ENCODE measurements at places on chromosomes 16 and 17. TPM values are rescaled to one million over a fixed set of nuclear protein-coding genes. Genes with fewer than 3 reads are reported as not detected.

SENP3 gene
- total RNA-seq: 34.5 TPM

STH gene
- not detected for total RNA-seq

CIBAR2 gene
- not detected for total RNA-seq

TEN1 gene
- total RNA-seq: 12.5 TPM

PRR11 gene
- 4.2 TPM for total RNA-seq

KRTAP16-1 gene
- total RNA-seq: not detected

DNA sequence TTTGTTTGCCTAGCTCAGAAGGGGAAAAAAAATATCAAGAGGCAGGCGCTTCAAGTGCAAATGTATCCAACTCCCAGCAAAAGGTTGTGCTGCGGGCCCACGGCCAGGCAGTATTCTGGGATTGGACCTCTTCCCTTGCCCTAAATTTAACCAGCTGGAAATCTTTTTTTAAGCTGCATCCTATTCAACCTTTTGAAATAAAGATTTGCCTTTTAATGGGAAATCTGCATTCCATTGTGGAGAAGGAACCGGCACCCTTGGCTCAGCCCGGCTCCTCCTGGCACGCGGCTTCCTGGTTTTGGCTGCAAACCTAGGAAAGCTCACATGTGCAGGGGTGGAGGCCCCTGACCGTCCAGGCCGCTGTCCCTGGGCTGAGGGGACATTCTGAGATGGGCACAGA, 38.8 kb upstream of the ENPP7 start:
- no peak overlapping the region for H3K27ac ChIP-seq
- DNase-seq: peak; percentile 89
- H3K27me3 ChIP-seq: peaks cover 10% of the 10 kb centered on the region

- no peak overlapping the region for H3K27ac ChIP-seq
- H3K27me3 ChIP-seq: no peaks in the 10 kb centered on the region
- DNase-seq: no peak
- H3K4me1 ChIP-seq: no peaks in the 10 kb centered on the region
- no peak overlapping the region for H3K4me3 ChIP-seq
Observed at GRCh38 chr17:68863091-68863652, 92.0 kb downstream of the ABCA8 start.

- no peaks in the 10 kb centered on the region for H3K27me3 ChIP-seq
- no peak for DNase-seq
- no peaks in the 10 kb centered on the region for H3K4me1 ChIP-seq
- no peak overlapping the region for H3K27ac ChIP-seq
- H3K36me3 ChIP-seq: peaks cover 68% of the 10 kb centered on the region
Observed at GRCh38 chr17:41823141-41823524, 10.3 kb downstream of the FKBP10 start.

DNA sequence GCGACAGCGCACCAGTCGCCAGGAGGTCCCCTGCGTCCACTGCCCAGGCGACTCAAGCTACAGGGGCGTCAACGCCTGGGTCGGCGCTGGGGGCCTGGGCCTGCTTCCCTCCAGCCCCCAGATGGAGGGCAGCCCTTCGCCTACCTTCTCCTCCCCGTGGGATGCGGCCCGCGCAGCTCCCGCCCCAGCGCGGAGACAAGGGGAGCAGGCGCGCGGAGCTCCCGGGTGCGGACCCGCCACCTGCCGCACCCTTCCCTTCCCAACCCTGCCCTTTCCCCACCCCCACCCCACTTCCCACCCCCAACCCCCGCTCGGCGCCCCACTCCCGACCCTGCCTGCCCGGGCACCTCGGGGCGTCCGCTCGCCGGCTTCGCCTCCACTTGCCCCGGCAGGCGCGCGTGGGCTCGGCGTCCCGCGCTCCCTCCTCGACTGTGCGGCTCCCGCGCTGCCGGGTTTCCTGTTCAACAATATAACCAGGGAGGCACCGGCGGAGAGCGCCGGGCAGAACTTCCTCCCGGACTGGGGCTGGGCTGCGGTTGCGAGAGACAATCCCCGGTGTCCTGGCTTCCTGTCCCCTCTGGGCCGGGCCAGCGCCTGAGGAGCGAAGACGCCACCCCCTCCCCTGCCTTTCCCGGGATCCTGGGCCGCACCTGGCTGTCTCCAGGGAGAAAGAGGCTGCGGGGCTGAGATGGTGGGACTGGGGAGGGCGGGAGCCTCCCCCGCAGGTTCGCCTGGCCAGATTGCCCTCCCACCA, at the start of gene ARHGAP27:
TSS of gene ARHGAP27 (minus strand) at position 466 of the 754 bp plus-strand sequence. CDS start 2,591 bp downstream, outside the sequence.
- no peak for DNase-seq
- H3K36me3 ChIP-seq: peaks cover 4% of the 10 kb centered on the region
- H3K4me3 ChIP-seq: peak within 1 kb of the TSS; percentile 49
- peaks cover 33% of the 10 kb centered on the region for H3K4me1 ChIP-seq
- no peak within 1 kb of the TSS for H3K27ac ChIP-seq
- H3K27me3 ChIP-seq: peaks cover 56% of the 10 kb centered on the region

- H3K4me1 ChIP-seq: no peaks in the 10 kb centered on the region
- H3K27ac ChIP-seq: no peak overlapping the region
- no peak overlapping the region for H3K4me3 ChIP-seq
- DNase-seq: no peak
Observed at GRCh38 chr16:20147091-20147490, 73.4 kb upstream of the GPR139 start.

GRCh38 chr17:43545383-43545632, 832 bp downstream of the ETV4 start:
- H3K36me3 ChIP-seq: no peaks in the 10 kb centered on the region
- DNase-seq: no peak
- H3K4me1 ChIP-seq: peaks cover 20% of the 10 kb centered on the region
- H3K27ac ChIP-seq: no peak overlapping the region
- H3K4me3 ChIP-seq: peak overlapping the region; percentile 42

- H3K4me3 ChIP-seq: no peak overlapping the region
- no peaks in the 10 kb centered on the region for H3K36me3 ChIP-seq
- no peak overlapping the region for H3K27ac ChIP-seq
- H3K27me3 ChIP-seq: peaks cover 8% of the 10 kb centered on the region
- peaks cover 3% of the 10 kb centered on the region for H3K4me1 ChIP-seq
- no peak for DNase-seq
Observed at GRCh38 chr17:72561266-72561665, 440.4 kb downstream of the SOX9 start.

- peak overlapping the region; percentile 60 for H3K27ac ChIP-seq
- H3K4me3 ChIP-seq: no peak overlapping the region
- peak; percentile 63 for DNase-seq
- H3K27me3 ChIP-seq: no peaks in the 10 kb centered on the region
- no peaks in the 10 kb centered on the region for H3K36me3 ChIP-seq
Observed at GRCh38 chr16:84286578-84287240, 8.0 kb upstream of the WFDC1 start.

DNA sequence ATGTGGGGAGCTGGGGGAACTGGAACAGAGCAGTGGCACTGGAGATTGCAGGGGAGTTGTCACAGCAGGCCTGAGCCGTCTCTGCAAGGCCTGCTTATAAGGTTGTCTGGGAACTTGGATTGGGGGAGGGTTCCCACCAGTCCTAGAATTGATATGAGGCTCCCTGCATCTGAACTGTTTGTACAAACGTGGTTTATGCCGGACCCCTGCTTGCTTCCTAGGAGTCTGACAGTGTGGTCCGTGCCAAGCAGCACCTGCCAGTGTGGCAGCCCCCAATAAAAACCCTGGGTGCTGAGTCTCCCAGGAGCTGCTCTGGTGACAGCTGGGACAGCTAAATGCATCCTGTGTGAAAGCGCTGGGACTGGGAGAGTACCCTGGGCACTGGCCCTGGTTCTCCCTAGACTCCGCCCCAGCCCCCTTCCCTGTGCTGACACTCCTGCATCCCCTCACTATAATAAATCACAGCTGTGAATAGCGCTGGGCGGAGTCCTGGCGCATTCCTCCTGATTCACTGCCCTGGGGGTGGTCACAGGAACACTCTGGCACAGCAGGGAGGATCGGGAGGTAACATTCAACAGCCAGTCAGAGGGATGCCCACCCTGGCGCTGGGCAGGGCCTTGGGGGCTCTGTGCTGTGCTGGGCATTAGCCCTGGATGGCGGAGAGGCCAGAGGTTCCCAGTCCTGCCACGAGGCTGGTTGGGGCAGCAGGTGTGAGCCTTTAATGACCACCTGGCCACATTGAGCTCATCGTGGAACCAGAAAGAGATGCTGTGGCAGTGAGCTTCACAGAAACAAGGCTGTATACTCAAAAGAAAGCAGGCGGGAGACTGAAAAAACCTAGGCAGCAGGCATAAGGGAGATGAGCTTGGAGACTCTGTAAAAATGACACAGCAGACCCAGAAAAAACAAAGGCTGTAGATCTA, 45.6 kb downstream of the RMI2 start:
- peaks cover 18% of the 10 kb centered on the region for H3K4me1 ChIP-seq
- H3K4me3 ChIP-seq: no peak overlapping the region
- H3K27ac ChIP-seq: no peak overlapping the region
- H3K27me3 ChIP-seq: peaks cover 2% of the 10 kb centered on the region
- no peaks in the 10 kb centered on the region for H3K36me3 ChIP-seq
- no peak for DNase-seq

GRCh38 chr17:74148901-74149596, 54.4 kb upstream of the RPL38 start:
- peaks cover 9% of the 10 kb centered on the region for H3K4me1 ChIP-seq
- no peak overlapping the region for H3K27ac ChIP-seq

DNA sequence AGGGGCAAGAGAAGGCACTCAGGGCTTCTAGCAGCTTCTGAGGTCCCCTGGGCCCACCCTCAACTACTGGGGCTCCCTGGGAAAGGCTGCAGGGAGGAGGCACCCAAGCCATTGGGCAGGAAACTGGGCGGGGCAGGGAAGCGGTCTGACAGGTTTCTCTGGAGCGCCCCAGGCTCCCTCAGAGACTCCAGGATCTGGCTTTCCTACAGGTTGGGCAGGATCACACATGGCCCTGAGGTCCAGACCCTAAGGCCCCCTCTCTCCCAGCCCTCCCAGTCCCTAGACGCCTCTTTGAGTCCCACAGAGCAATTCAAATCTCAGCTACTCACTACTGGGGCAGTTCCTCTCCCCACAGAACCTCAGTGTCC, 14.3 kb downstream of the JUP start:
- no peak overlapping the region for H3K4me3 ChIP-seq
- H3K27me3 ChIP-seq: no peaks in the 10 kb centered on the region
- no peak overlapping the region for H3K27ac ChIP-seq
- no peak for DNase-seq
- H3K4me1 ChIP-seq: peaks cover 43% of the 10 kb centered on the region

DNA sequence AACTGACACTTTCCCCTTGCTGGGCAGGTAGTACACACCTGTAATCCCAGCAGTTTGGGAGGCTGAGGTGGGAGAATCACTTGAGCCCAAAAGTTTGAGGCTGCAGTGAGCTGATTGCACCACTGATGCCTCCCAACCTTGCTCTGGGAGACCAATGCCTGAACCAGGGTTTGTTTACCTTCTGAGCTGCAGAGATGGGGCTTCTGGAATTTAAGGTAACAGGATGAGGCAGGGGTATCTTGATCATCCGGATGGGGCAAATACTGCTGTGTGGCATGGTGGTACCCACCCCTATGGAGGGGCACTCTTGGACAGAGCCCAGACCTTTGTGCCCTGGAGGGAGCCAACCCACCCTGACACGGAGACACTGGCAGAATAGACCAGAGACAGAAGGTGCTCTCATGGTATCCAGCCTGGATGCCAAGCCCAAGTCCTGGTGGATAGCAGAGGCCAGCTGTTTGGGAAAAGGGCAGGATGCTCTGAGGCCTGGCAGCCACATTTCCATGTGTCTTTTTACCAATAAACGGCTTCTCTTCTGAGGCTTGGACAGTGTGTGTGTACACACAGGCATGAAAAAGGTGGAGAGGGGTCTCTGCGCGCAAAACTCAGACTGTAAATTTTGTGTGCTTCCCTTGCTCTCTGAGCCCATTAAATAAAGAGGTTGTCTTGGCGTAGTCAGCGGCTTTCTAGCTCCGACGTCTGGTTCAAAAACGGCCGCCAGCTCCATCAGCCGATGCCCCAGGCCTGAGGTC, 4.4 kb downstream of the ZNF48 start:
- no peaks in the 10 kb centered on the region for H3K27me3 ChIP-seq
- peak overlapping the region; percentile 76 for H3K4me3 ChIP-seq
- peaks cover 19% of the 10 kb centered on the region for H3K4me1 ChIP-seq
- peaks cover 18% of the 10 kb centered on the region for H3K36me3 ChIP-seq

GRCh38 chr17:75755990-75756389, 9.0 kb downstream of the GALK1 start:
- H3K4me1 ChIP-seq: peaks cover 42% of the 10 kb centered on the region
- H3K27ac ChIP-seq: no peak overlapping the region
- H3K36me3 ChIP-seq: peaks cover 15% of the 10 kb centered on the region

DNA sequence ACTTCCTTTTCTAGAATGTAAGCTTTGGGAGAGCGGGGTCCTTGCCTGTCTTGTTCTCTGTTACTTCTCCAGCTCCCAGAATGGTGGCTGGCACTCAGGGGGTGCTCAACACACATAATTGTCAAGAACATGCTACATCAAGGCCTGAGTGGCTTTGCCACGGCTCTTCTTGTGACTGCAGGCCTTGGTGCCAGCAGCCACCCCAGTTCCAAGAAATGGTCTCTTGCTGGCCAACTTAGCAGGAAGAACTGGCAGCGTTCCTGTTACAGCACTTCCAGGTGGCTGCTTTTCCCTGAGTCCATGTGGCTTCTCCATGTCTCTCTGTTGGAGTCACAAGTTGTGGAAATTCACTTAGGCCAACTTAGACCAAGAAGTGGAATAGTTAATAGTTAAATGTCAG, 36.1 kb downstream of the PRKCB start:
- DNase-seq: peak; percentile 19
- no peaks in the 10 kb centered on the region for H3K4me1 ChIP-seq
- H3K27ac ChIP-seq: no peak overlapping the region
- no peak overlapping the region for H3K4me3 ChIP-seq
- H3K27me3 ChIP-seq: no peaks in the 10 kb centered on the region
- no peaks in the 10 kb centered on the region for H3K36me3 ChIP-seq

- H3K4me3 ChIP-seq: no peak overlapping the region
- H3K27me3 ChIP-seq: no peaks in the 10 kb centered on the region
- H3K4me1 ChIP-seq: peaks cover 12% of the 10 kb centered on the region
- no peaks in the 10 kb centered on the region for H3K36me3 ChIP-seq
- no peak for DNase-seq
Observed at GRCh38 chr17:74415608-74416396, 16.1 kb upstream of the GPRC5C start.

DNA sequence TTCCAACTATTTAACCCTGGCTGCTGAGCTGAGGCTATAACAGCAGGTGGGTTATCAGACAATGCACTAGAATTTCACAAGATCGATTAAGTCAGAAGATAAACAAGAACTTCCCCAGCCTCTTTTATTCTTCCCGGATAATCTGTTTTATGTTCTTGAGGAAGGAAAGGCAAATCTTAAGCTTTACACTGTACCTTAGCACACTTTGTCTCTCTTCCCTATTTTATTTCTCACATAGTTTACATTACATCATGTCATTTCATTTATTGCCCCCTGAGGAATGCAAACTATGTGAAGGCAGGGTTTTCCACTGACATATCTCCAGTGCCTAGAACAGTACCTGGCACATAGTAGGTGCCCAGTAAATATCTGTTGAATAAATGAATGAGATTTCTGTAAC, 139.6 kb downstream of the SKAP1 start:
- no peaks in the 10 kb centered on the region for H3K4me1 ChIP-seq
- H3K27me3 ChIP-seq: peaks cover 5% of the 10 kb centered on the region
- no peaks in the 10 kb centered on the region for H3K36me3 ChIP-seq
- no peak overlapping the region for H3K27ac ChIP-seq
- no peak overlapping the region for H3K4me3 ChIP-seq
